T-helper 9 cell (primary cell): ENCODE measurements at places on chromosomes 11 and 22.

DNA sequence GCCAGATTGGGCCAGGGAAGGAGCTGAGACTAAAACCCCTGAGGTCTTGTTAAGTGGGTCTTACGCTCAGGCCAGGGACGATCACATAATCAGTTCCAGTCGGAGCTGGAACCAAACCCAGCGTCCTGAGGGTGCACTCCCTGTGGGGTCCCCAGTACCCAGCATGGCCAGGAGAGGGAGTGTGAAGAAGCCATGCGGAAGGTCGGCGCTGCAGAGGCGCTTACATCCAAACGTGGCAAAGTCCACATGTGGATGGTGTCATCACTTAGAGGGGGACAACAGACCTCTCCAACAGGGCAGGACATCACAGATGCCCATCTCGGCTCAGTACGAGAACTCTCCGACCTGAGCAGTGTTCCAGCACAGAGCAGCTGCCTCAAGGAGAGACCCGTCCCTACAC is 8.3 kb downstream of the ATP5MGL start:
- DNase-seq = no peak

DNA sequence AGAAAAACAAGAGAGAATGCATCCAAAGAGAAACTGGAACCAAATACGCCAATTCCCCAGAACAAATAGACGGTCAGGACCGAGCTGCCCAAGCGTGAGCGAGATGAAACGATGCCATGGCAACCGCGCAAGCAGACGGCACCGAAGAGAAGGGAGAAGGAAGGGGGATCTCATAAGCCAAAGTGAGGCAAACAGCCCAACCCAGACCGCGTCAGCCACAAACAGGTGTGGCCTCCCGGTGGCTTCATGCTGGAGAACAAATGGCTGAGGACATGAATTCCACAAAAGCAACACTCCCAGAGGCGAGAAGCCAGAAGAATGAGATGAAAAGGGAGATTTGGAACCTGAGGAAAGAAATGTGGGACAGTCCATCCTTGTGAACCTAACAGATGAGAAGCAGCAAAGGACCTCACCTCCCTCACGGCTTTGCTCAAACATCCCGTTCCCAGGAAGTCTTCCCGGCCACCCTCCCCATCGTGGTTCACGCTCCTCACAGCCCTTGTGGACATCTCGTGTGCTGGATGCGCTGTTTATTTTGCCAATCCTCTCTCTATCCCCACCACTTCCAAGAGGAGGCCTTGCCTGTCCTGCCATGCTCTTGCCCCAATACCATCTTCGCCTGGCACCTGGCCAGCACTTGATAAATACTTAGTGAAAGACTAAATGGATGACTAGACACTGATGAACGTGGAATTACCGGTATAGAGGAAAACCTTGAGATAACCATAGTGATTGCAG is 89.1 kb upstream of the RTL6 start:
- DNase-seq = no peak

GRCh38 chr11:78231962-78232501 is 43.3 kb downstream of the USP35 start:
- no peak for DNase-seq

- no peak for DNase-seq
These were observed 36.2 kb downstream of the DLG2 start for GRCh38 chr11:85590848-85591483.

DNA sequence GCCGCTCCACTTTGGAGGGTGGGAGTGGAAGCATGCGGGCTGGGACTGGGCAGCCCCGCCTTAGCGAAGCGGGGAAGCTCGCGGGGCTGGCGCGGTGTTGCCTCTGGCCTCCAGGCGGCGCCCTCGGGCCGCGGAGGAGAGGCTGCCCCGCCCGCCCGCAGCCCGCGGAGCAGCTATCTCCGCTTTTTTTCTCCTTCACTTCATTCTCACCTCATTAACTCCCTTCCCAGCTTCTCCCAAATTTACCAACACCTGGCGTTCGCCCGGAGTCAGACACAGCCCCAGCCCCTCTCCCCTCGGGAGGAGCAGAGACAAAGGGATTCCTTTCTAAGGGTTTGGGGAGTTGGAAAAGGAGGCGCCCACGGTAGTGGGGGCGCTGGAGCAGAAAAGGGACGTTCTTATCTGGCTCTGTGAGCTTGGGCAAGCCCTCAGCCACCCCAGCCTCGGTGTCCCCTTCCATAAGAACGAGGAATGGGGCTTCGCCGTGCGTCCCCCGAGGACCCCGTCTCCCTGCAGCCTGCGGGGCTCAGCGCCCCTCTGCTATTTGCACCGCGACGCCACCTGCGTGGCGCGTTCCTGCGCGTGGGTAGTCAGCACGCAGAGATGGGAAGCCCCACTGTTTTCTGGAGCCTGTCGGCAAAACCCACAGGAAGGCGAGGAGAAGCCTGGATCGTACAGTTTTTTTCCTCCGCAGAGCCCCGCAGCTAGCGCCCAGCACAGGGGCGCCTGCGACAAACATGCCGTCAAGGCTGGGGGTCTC is 1.5 kb upstream of the WNT11 start:
- peak; percentile 71 for DNase-seq

DNA sequence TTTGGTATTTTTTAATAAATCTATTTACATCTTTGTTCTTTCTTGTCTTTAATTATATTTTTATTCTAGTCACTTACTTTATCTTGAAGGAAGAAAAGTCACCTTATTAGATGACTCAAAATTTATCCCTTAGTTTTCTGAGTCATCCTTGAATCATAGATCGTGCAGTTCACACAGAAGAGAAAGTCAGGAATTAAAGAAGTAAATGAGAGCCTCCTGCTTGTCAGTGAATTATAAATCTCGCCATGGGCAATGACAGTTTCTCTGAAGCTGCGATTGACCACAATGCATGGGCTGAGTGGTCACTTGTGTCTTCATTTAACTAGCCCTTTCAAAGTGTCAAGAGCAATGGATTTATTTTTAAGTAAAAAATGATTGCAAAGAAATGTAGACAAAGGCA is 91.2 kb downstream of the LUZP2 start:
- DNase-seq = no peak

DNA sequence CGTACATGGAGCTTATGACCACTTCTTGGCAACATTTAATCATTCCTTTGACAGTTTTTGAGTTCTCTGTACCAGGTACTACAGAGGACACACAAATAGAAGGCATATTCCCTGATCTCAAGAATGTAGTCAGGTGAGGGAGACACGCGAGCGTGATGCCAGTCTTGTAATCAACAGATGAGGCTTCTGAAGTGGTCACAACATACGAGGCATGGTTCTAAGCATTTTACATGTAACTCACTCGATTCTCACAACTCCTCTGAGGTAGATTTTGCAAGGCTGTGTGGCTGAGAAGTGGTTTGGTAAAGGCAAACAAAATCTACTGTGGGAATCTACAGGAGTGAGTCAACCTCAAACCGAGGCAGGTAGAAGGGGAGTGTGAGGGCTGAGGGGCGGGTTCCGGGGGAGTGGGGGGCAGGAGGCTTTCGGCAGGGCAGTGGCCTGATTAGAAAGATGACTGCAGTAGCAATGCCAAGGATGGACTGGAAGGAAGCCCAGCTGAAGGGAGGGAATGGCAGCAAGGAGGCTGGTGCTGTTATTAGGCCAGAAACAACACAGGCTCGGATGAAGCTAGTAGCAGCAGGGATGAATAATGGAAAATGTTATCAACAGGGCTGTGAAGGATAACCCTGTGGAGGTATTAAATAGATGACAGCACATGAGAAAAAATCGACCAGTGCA is 63.8 kb downstream of the ST14 start:
- no peak for DNase-seq

DNA sequence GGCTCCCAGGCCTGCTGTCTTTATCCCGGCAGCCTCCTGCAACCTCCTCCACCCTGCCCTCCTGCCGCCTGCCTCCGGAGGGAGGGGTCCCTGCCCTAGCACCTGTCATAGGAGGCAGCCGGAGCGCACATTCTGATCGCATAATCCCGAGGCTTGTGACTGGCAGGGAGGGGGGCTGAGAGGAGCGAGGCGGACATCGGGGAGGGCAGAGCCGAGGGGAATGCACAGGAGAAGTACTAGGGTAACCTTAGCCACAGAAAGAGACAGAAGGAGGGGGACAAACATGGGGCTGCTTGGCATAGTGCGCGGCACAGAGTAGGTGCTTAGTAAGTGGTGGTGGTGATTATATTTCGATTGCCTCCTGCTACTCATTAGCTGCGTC is 9.2 kb upstream of the ALX4 start:
- no peak for DNase-seq

DNA sequence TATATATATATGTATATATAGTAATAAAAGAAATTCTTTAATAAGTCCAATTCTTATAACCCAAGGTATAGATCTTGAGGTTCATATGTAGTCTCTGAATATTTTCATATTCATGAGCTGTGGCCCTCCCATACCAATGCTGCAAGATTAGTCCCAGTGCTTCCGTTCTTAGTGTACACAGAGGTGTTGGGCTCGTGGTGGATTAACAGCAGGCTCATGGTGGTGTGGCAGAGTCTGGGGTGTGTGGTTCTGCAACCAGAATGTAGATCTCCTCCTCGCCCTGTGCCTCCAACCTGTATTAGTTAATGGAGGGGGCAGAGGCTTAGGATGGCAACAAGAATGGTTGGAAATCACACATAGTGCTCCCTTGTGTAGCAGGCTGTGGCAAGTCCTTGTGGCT is 16.8 kb downstream of the PRDM10 start:
- DNase-seq = no peak

- DNase-seq = no peak
These were observed 65.0 kb upstream of the TTC12 start for GRCh38 chr11:113249491-113249763.

GRCh38 chr11:11973866-11974265 is 34.6 kb downstream of the DKK3 start:
- no peak for DNase-seq

GRCh38 chr22:31248965-31249958 is 37.2 kb downstream of the LIMK2 start:
- DNase-seq = no peak

- no peak for DNase-seq
These were observed 1.9 kb upstream of the CTSF start for GRCh38 chr11:66570079-66570849.

- DNase-seq = no peak
These were observed 2.6 kb upstream of the KMT5B start for GRCh38 chr11:68215524-68216170.

DNA sequence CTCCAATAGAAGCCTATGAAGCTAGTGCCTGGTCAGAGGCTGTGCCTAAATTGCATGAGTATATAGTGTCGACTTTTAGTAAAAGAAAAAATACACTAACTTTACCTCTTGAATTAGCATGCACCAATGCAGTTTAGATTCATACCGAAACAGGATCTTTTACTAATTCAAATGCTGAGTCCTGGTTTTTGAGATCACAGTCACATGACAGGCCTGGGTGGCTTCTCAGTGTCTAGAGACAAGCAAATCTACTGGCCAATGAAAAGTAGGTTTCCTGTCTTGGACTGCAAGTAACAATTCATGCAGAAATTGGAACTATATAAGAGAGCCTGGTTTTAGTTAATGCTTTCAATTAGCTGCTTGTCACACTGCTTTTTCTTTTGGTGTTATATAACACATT is 7.2 kb downstream of the ARHGEF12 start:
- DNase-seq = no peak

- no peak for DNase-seq
These were observed 380.9 kb downstream of the ETS1 start for GRCh38 chr11:128206461-128206860.

DNA sequence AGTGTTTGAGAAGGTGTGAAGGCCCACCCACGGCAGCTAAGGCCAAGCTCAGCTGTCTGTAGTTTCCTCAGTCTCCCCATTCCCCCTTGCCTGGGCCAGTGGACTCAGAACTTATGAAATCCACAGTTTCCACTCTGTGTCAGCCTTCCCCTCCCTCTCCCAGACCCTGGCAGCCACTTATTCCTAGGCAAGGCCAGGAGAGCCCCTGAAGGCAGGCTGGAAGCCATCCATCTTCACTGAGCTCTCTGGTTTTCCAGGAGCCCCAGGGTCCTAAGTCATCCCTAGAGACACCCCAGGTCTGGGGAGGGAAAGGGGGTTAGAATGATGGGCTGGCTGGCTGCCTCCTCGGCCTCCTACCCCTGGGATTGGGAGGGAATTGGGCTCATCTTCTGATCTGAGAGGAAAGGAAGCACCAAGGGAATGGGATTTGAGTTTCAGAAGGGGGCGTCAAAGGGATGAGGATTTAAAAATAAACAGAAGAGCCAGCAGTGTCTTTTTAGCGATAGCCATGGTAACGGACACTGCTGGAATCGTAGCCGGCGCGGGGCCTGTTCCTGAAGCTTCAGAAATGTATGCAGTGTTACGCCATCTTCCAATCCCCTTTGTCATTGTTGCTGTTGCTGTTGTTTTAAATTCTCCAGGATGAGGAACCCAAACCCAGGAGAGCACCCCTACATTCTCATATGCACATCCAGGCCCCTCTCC is 561.1 kb upstream of the CADM1 start:
- no peak for DNase-seq

DNA sequence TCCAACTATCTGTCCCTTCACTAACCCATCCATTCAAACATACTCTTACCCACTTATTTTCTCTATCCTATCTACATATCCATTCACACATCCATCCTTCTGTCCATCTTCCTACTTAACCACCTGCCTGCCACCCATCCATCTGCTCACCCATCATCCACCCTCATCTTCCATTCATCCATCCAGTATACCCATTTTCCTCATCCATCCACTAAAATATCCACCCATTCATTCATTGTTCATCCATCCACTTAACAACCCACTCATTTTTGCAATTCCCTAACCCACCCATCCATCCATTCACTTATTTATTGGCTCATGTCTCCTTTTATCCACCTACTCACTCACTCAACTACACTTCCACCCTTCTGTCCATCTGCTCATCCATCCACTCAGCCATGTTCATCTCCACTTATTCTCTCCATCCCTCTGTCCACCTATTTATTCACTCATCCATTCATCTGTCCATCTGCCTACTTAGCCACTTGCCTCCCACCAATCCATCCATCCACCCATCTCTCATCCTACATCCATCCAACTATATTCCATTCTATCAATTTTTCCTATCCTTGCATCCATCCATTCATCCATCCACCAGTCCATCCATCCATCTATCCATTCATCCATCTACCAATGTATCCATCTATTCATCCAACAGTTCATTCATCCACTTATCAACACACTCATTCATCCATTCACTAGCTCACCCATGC is 10.6 kb downstream of the LHFPL7 start:
- DNase-seq = no peak

- no peak for DNase-seq
These were observed 760.2 kb downstream of the DLG2 start for GRCh38 chr11:84866922-84867321.

- DNase-seq = no peak
These were observed 12.1 kb downstream of the SLC37A2 start for GRCh38 chr11:125075242-125075625.

DNA sequence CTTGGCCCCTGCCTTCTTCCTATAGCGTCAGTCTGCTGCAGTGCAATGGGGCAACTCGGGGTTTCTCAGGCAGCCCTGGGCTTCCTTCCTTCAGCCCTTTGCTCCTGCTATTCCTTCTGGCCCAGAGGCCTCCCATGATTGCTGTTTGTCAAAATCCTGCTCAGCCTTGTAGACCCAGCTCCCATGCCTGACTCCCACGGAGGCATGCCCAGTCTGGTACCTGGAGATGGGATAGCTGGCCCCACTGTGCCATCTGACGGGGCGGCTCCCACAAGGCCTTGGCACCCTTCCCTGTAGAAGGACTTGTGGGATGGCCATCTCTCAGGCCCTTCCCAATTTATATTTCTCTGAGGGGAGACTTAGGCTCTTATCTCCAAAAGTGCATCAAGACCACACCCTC is 590 bp upstream of the CD6 start:
- DNase-seq = no peak
